RWPE2 (cell line): ENCODE measurements at places on chromosomes 7 and 10.

DNA sequence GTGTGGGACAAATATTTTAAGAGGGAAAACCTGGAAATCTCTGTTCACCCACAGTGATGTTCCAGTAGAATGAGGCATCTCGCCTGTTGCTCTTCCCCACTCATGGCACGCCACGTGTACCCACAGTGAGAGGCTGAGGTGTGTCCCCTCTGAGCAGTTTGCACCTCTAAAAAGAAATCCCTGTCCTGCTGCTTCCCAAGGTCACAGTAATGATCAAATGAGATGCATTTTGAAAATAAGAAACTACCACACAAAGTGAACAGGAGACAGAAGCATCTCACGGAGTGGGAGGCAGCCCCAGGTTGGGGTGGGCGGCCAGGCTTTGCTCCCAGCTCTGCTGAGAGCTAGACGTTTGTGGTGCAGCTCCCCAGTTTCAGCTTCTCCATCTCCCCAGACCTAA, 12.4 kb upstream of the ZNF777 start:
- no peak for DNase-seq

- DNase-seq, result no peak
These were observed 17.5 kb downstream of the BMPER start for GRCh38 chr7:33922820-33923219.

GRCh38 chr7:138030679-138031351, 28.9 kb upstream of the CREB3L2 start:
- no peak for DNase-seq

GRCh38 chr10:117610321-117610720, 67.8 kb downstream of the EMX2 start:
- DNase-seq, result no peak

GRCh38 chr7:14095233-14095950, 105.9 kb upstream of the ETV1 start:
- no peak for DNase-seq

DNA sequence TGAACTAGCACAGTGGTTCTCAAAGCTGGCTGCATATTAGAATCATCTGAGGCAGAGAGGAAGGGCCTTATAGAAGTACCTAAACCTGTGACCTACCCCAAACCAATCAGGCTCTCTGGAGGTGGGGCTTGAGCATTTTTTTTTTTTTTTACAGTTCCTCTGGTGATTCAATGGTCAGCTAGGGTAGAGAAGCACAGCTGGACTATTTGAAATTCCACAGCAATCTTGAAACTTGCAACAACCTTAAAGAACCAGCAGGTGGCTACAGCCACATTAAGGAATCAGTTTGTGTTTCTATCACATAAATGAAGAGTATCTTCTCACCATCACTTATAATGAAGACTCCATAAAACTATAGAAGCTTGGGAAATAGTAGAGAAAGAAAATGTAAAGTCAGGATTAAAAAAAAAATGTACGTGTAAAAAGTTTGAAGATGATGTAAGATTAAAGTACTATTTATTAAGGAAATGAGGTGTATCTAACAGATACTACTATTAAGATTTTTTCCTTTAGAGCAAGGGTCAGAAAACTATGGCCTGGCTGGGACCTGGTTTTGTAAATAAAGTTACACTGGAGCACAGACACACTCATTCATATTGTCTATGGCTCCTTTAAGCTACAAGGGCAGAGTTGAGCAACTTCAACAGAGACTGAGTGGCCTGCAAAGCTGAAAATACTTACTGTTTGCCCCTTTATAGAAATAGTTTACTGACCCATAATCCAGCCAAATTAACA, 3.8 kb downstream of the RTKN2 start:
- DNase-seq, result no peak

DNA sequence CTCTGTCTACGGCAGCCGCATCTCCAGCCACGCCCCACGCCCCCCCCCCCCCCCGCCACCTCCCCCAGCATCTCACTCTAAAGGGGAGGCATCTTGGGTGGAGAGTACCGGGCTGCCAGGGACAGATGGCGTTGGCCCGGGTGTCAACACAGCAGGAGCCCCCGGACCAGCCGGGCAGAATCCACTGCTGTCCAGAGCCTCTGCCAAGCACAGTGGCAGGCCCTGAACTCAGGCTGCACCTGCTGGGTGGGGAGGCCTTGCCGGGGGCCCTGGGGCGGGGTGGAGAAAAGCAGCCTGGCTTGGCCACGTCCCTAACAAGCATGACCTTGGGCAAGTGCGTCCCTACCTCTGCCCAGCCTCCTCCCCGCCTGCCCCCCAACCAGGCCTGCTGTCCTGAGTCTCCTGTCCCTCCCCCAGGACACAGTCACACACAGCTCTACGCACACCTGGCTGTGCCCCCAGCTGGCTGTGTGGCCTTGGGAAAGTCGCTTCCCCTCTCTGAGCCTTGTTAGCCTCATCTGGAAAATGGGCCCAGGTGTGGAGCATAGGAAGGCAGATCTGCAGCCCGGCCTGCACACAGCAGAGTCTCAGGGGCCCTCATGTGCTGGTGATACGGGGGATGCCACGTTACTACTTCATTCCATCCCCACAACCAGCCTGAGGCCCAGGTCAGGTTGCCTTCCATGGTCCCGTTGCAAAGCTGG, 45.2 kb downstream of the MICALL2 start:
- no peak for DNase-seq

DNA sequence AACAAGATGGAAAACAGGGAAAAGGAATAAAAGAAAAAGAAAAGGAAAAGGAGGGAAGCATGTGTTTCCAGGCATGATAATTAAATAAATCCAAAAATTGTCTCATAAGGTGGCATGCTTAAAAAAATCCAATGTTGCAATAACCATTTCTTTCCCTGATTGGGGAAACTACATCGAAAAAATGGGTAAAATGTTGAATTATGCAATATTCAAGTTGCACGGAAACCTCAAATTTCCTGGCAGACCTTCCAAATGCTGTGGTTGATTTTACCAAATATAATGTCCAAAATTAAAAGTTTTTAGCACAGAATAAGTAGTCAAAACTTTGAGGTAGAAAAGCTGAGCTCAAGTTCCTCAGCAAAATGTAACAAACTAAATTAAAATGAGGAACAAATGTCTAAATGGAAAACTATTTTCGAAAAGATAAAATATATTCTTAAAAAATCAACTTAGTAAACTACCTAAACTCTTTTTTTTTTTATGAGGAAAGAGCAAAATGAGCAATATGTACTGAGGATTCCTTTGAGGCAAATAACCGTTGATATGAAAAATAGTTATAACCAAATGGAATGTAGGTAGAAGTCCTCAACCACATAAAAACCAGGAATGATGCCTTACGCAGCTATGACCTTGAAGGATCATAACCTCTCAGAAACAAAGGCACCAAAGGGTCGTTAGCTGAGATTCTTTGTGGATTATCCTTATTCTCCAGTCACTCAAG, 52.6 kb downstream of the MACC1 start:
- no peak for DNase-seq

GRCh38 chr7:51182636-51183166, 133.9 kb downstream of the COBL start:
- DNase-seq, result no peak

- peak; percentile 44 for DNase-seq
These were observed 19.6 kb upstream of the INPP5A start for GRCh38 chr10:132517951-132518521.

GRCh38 chr7:149799397-149800168, 26.2 kb upstream of the ZNF467 start:
- no peak for DNase-seq

DNA sequence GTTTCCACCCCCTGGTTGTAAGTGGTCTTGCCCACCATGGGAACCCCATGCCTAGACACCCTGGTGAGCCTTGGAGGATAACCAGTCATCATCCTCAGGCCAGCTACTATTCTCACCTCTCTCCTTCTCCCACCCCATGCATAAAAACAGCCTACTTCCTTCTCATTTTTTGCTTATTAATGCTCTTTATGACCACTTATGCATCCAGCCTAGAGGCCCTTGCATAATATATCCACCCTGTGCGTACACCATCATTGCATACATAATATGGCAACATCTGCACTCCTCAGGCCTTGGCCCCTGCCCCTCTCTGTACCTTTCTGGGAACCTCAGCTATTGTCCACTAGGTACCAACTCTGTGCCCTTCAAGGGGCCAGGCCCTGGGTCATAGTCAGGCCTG, 91.0 kb downstream of the CDH23 start:
- DNase-seq, result no peak

- no peak for DNase-seq
These were observed 45.0 kb downstream of the ARMH3 start for GRCh38 chr10:102010961-102011360.

DNA sequence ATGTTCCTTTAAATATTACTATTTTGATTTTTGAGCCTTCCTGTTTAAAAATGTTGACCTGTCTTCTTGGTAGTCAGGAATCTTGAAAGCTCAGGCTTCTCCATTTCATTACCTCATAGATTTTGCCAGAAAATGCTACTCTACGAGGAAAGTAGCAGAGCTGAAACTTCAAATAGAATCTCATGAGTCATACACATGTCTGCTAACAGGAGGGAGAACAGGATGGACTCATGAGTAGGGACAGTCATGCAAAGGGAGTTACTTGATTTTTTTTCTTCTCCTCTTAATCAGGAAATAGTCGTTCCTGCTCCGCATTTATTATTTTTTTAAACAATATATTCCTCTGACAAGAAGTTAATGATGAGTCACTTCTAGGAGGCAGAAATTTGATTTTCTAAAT, 37.0 kb upstream of the MINDY3 start:
- DNase-seq, result no peak

DNA sequence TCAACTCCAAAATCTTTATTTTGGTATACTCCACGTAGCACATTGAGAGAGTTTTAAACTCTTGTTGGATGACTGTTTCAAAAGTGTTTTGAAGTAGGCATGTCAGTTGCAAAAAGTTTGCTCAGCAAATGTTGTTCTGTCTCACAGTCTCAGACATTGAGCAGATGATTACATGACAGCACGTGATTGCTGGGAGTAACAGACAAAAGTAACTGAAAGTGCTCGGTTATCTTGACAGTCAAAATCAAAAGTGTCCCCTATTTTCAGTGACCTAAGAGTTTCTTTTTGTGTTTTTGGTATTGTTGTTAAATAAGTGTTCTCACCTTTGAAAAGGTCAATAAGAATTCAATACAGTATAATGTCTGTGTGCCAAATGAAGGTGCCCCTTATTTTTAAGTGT, 84.3 kb downstream of the CFTR start:
- no peak for DNase-seq

DNA sequence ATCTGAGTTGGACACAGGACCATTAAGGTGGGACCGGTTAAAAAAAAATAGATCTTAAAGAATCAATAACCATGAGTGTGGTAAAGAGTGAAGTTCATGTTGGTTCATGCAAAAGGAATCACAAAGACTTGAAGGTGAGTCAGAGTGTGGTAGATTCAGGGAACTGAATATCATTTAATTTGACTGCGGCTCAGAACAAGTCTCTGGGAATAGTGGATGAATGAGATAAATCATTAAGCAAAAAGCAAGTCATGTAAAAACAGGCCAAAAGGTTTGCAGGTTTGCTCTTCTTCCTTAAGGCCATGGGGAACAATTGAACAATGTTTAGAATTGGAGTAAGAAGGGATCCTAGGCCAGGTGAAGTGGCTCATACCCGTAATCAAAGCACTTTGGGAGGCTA, 385.8 kb downstream of the ETV1 start:
- DNase-seq, result no peak

DNA sequence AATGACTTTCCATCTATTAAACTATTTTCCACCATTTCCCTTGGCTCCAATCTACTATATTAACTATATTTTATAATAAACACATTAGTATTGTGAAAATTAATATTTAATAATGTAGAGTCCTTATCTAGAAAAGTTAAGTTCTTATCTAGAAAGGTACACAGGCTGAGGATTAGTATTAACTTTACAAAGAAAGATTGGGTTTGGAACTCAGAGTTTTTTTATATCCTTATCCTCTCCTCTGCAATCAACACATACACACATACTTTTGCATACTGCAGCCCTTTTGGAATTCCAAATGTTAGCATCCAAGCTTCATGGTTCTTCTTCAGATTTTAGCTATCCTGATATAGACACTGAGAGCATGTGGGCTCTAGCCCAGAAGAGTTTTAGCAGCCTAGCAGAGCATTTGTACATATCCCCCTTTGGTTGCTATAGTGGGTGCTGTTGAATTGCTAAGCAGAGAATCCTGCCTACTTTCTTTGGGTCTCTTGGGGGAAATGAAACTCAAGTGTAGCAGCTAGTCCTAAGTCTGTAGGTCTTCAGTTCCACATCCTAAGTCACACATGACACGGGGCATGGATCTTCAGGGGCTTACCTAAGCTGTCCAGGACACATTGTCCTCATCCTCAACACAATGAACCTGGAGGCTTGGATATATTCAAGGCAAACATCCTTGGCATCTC, 874.6 kb downstream of the LRMDA start:
- no peak for DNase-seq

GRCh38 chr7:95089414-95090315, 182.3 kb downstream of the PPP1R9A start:
- no peak for DNase-seq

- DNase-seq, result no peak
These were observed 366.1 kb upstream of the BMPER start for GRCh38 chr7:33539198-33539597.

GRCh38 chr7:33810356-33810755, 95.0 kb upstream of the BMPER start:
- DNase-seq, result no peak

- DNase-seq, result no peak
These were observed 43.4 kb downstream of the ZNF503 start for GRCh38 chr10:75358132-75358531.

DNA sequence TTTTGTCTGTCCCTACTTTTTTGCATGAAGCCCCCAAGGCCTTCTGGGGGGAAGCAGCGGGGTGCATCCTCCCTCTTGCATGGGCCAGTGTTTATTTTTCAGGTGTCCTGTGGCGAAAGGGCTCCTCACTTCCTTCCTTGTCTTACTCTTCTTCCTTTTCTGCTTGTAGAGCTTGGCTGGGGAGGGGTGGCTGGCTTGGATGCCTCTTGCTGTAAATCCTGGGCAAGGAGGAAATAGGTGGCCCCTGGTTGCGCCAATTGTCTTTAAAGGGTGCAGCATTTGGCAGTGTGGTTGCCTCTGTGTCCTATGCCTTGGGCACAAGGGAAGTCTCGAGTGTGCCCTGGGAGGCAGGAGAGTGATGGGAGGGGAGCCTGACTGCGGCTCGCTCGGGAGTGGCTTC, 95.0 kb downstream of the SH2D4B start:
- DNase-seq, result no peak
